ENCODE measurements at places on chromosomes 2 and 18.

DNA sequence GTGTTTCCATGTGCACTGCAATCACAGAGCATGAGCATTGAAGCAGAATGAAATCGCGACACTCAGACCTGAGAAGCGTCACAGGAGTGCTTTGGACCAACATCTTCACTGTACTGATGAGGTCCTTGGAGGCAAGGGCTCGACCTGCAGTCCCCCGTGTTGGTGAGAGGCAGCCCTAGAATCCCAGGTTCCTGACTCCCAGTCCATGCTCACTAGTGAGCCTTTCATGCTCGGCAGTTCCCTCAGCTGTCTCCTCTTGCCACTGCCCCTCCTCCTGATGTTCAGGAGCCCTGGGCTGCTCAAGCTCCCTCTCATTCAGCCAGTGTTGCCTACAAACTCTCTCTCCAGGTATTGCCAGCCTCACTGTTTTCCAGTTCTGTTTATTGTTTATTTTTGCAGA is 291.4 kb downstream of the DYSF start:
- no peak for DNase-seq

GRCh38 chr2:26891-27290 is 19.4 kb downstream of the FAM110C start:
- no peak for DNase-seq

GRCh38 chr2:10331702-10332401 is 29.1 kb downstream of the HPCAL1 start:
- DNase-seq: peak; percentile 58

- no peak for DNase-seq
Measured at GRCh38 chr2:88933980-88934379, 242.5 kb downstream of the RPIA start.

GRCh38 chr2:226671141-226671676 is 128.4 kb downstream of the IRS1 start:
- DNase-seq: no peak

DNA sequence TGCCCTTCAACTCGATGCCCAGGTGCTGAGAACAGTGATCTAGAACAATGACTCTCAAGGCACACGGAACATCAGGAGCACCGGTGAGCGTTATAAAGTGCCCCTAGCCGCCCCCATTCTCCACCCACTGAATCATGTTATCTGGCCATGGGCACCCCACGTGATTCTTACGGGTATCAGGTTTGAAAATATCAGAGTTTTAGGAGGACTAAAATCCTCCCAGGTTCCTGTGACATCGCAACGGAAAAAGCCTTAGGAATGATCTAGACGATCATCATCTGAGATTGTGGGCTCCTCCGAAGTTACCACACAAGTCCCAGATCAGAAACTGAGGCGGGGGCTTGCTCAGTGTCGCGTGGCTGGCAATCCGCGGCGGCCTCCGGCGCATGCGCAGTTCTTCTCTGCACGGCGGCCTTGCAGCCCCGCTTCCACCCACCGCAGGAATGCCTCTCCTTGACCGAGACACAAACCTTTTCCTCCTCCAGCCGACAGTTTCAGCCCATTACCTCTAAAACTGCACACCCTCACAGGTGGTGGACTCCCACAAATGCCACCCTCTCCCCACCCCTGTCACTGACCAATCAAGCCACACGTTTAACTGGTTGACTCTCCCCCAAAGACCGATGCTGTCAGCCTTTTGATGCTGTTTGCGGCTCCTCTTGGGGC is 5.8 kb upstream of the MRPL33 start:
- DNase-seq: peak; percentile 29

- no peak for DNase-seq
Measured at GRCh38 chr2:59578349-59578748, 975.1 kb downstream of the BCL11A start.

DNA sequence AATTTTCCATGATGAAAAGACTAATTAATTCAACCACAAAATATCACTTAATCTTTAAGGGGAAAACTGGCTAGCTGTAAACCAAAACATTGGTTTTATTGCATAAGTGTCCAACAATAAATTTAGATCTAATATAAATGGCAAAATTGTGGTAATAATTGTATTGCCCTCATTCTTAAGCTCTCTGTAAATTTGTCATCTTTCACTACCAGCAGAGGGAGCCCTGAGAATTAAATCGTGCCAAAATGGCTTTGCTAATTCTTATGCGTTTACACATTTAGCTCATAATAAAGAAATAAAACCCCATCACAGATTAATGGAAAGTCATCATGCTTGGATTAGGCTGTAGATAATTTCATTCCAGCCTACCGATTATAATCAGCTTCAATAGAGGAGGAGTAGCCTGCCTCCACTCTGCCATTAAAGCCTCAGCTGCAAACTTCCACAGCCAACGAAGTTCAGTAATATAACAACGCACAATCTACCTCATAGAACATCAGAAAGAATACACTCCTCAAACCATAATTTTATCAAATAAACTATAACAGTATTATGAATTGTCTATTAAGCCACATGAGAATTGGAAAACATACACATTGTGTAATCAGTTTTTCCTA is 70.0 kb upstream of the ATP5MC3 start:
- peak; percentile 24 for DNase-seq

DNA sequence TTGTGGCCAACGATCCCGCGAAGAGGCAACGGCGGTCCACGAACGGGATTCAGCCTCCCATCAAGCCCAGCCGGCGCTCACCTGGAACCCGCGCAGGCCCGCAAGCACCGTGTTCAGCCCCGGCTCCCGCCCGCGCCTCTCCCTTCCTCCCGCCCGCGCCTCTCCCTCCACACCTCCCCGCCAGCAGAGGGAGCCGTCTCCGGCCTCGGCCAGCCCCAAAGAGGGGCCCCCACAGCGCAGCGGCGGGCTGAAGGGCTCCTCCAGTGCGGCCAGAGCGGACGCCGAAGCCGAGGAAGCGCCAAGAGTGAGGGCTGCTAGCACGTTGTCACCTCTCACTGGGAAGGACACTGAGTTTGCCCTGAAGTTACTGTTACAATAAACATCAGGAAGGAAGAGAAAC is 55.3 kb upstream of the LAPTM4A start:
- DNase-seq: peak; percentile 22

GRCh38 chr2:151971301-151972051 is 127.4 kb downstream of the CACNB4 start:
- DNase-seq: no peak

DNA sequence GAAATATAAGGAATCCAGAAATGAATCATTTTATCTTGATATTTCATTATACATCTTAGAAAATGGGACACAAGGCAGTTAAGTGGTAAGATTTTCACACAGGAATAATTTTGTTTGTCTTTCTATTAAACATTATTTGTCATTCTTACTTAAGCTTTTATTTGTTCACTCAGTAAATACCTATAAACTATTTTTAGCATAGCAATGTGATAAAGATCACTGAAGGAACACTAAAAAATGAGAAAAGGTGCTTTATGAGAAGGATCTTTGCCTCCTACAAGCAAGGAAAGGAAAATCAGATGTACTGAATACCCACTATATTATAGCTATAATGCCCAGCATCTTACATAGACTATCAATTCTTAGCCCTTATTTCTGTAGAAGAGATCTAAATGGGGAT is 176.2 kb upstream of the NYAP2 start:
- no peak for DNase-seq

- DNase-seq: no peak
Measured at GRCh38 chr2:38496927-38497669, 105.6 kb downstream of the HNRNPLL start.

DNA sequence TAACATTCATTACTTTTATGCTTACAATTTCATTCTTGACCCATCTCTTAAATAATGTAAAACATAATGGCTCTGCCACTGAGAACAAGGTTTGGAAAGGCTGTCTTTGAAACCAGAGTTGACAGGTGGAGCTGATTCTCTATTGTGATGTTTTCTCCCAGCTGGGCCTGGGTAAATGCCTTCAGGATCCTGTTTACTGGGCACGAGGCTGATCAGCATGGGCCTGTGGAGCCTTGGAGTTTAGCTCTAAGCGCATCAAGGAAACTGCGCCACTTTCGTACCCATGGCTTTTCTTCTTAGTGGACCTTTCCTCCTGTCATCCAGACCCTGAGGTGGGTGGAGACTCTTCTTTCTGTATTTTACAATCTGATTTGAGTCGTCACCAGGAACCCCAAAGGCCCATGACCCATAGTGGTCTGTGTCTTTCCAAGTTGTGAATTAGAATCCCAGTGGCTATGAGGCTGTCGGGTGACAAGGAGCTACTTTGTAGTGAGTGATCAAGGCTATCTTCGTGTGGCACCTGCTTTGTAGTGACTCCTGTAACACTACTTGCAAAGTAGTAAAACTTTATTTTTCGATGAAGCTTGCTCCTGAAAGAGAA is 123.1 kb downstream of the LPIN1 start:
- no peak for DNase-seq

DNA sequence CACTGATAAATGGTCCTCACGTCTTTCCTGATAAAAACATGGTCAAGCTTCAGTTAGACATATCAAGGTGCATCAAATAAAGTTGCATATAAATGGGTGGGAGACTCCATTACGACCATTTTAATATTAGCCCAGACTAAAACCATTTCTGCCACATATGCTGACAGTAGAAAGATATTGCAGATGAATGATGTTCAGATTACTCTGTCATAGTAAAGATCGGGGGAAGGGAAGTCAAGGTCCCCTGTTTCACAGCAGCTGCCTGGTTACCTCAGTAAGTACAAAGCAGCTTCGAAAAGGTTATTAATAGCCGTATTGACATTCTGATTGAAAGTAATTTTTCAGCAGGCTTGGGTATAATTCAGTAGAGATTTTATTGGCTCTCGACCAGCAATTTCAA is 927.7 kb upstream of the CDH2 start:
- no peak for DNase-seq

DNA sequence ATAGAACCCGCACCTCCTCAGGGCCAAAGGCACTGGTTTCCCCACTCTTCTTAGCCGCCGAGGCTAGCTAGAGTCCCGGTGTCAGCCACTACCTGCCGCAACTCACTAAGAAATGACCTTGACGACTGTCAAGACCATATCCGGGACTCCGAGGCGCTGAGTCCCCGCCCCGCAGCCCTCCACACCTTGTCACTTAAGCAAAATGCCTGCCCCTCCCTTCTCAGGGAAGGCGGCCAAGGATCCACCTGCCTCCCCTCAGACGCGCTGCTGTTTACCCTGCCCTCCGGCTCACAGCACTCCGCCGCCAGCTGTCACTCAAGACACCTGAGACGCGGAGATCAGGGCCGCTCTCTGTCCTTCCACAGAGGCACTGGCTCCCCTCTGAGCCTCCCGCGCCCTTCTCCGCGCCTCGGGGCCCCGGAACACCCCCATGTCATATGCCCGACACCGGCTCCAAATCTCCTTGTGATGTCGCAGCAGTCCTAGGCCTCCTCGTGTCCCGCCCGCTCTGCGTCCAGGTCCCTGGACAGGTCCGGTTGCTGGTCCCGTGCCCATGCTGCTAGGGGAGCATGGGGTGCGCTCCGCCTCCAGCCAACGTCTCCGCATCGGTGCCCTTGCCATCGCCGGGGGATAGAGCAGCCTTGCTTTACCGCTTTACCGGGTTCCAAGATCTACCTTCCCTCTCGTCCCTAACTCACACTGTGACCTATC is 32.5 kb upstream of the REG3G start:
- no peak for DNase-seq

- no peak for DNase-seq
Measured at GRCh38 chr2:32852856-32853255, 93.9 kb upstream of the LTBP1 start.

GRCh38 chr2:102107741-102108070 is 34.8 kb upstream of the IL1R1 start:
- DNase-seq: peak; percentile 46

DNA sequence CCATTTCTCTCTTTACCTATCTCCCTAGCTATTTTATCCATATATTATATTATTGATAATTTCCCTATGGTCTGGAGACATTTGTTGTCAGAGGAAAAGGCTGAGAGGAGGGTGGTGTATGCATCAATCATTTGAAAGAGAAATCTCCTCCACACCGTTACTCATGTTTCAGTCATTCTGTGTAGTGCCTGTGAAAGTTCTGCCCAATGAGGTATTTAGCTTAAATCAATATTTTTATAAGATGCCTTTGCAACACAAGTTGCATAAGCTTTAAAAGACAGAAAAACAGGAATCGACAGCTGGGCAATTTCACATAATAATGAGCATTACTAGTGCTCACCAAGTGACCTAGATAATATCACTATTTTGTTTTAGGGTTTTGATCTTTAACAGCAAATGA is 363.7 kb upstream of the FSIP2 start:
- no peak for DNase-seq

DNA sequence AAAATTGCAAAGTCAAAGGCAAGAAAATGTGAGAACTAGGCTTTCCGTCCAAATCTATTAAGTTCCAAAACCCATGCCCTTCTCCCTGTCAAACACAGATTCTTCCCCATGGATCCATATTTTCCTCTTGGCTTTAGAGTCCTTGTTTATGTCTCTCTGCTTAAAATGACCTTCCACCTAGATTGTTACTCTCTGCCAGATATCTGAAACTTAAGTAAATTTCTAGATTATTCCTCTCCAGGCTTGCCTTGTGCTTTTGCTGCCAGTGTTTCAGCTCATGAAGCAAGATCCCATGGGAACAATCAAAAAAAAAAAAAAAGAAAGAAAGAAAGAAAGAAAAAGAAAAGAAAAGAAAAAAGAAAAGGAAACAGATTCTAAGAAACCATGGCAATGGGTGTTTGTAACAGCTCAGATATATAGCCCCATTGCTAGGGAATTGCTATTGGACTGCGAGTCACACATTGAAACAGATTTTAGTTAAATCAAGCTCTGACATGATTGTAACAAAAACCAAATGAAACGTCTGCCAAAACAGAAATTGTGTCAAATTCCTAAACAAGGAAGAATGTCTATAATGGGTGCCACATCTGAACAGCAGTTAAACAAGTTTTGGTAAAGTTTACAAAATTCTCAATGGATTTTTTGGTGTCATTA is 660.7 kb upstream of the CNTNAP5 start:
- DNase-seq: no peak

DNA sequence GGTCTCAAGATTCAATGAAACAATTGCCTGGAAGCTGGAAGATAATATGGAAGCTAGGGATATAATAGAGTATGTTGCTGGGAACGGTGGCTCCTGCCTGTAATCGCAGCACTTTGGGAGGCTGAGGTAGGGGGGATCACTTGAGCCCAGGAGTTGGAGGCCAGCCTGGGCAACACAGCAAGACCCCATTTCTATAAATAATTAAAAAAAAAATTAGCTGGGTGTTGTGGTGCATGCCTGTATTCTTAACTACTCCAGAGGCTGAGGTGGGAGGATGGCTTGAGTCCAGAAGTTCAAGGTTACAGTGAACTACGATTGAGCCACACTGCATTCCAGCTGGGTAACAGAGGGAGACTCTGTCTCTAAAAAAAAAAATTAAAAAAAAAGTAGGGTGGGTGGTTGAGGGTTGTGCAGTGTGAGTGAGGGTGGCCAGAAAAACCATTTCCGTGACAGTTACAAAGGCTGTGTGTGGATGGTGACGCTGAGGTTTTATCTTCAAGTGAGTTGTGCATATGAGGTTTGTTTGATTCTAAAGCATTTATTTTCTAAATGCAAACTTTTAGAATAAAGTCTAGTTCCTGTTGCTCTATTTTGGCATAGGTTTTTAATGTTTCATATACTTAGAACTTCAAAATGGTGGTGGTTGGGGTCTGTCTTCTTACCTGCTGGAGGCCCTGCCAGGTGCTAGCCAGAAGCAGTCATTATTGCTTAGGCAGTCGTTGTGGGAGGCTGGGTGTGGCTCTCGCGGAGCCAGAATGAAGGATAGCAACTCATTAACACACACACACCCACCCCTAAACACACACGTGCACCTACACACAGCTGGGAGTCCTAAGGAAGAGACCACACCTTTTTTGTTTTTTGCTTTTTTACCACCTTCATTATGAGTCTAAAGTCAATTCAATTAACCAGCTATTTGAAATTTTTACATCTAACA is 4.7 kb upstream of the IL1R2 start:
- DNase-seq: no peak

Measured in activated CD4-positive, alpha-beta T cell treated with anti-CD3 and anti-CD28 coated beads, Interleukin-2, amount 50 U/mL, for 16 hours (primary cell).